ENCODE measurements at places on chromosomes 6 and 20.

DNA sequence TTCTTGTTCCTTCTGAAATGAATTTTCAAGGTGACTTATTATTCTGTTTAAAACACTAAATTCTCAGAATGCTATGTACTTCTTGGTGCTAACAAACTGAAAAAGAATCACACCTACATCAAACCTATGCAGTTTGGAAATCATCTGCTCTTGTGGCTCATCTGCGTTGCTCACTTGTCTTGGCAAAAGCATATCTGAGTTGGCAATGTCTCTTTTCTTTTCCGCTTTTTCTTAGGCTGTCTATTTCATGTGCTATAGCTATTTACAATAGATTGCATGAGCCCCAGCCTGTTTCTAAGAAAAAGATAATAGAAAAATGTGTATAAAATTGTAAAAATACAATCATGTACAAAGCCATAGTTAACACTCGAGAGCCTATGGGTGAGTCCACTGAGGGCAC is 348.9 kb upstream of the AGPAT4 start:
- no peak for DNase-seq

DNA sequence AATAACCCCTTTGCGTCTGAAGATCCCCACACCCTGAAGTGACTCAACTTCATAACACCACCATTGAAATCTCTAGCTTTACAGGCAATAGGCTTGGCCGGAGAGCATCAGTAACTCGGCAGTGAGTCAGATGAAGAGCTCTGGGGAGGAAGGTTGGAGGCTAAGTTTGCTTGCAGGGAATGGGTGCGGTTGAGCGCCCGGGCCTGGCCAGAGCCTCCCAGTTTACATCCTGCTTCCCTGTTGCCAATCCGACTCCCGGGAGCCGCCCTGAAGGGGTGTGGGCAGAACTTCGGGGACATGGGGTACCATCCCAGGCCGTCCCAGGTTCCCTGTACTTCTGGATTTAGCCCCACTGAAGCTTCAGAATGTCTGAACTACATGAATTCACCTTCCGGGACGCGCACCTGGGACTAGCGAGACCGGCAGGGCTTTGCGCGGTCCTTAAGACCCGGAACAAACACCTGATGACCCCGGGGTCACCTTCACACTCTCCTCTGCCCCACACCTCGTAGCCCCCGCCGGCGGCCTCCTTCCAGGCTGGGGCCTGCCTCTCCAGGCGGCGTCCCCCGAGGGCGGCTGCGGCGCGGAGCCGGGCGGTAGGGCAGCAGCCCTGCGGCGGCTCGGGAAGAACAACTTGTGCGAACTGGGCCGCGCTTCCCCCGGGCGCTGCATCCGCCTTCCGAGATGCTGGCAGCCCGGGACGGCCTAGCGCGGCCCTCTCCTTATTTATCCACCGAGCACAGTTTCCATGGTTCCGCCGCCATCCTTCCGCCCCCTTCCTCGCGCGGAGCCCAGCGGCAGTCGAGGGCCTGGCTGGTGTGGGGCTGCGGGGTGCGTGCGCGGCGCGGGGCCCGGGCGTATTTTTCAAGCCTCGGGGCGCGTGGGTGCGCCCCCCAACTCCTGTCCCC is 56.6 kb upstream of the RREB1 start:
- DNase-seq = no peak

DNA sequence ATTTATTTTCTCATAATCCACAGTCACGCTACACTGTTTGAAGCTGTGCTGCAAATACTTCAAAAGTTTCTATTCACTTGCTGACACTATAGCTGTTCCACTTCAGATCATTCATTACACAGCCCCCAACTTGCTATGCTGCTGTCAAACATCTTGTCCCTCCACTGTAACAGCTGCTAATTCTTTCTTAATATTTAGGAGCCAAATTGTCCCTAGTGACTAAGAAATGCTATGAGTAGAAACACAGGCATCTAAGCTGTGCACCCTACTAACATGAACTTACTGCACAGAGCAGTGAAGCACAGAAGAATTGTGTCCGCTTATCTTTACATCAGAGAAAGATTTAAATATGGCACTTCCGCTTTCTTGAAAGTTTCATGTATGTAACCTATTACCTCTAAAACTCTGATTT is 91.3 kb downstream of the PDE10A start:
- DNase-seq = no peak

GRCh38 chr6:166605752-166606151 is 19.3 kb upstream of the RAMACL start:
- no peak for DNase-seq

- no peak for DNase-seq
Observed at GRCh38 chr6:94636780-94637385, 940.5 kb upstream of the MANEA start.

DNA sequence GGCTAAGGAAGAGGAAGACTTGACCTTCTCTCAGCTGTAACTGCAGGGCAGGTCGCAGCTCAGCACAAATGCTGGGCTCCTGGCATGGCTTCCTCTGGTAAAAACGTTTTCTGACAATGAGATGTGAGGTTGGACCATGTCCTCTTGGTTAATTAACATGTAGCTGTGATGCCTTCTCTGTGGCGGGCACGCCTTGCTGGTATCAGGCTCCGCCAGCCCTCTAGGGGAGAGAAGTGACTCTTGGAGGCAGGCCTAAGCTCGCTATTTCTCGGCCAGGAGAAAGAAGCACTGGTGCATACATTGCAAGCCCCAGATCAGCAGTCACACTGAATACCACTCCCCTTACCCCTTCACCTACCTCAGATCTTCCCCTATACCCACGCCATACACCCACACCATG is 65.0 kb downstream of the QRSL1 start:
- DNase-seq = no peak

- DNase-seq = no peak
Observed at GRCh38 chr6:75285283-75285639, 669 bp upstream of the TMEM30A start.
